GM23248 (cell line): ENCODE measurements at places on chromosomes 4 and X. TPM values are rescaled to one million over a fixed set of nuclear protein-coding genes. Genes with fewer than 3 reads are reported as not detected.

Gene PLP1
- 0.22 and 0.76 TPM in 2 replicates for total RNA-seq

Gene ZDHHC9
- total RNA-seq = 27.5 and 33.5 TPM in 2 replicates

Gene GUF1
- 12.3 and 18.2 TPM in 2 replicates for total RNA-seq

Gene SPANXN4
- not detected in 2 replicates for total RNA-seq

Gene AFAP1
- 103 and 152 TPM in 2 replicates for total RNA-seq

Gene DTHD1
- not detected in 2 replicates for total RNA-seq

Gene PNMA6F
- total RNA-seq = not detected in 2 replicates

Gene BGN
- total RNA-seq = 115 and 129 TPM in 2 replicates

Gene UGT2A3
- total RNA-seq = not detected in 2 replicates

Gene GAB1
- 6.3 and 7.1 TPM in 2 replicates for total RNA-seq

Gene FAM241A
- total RNA-seq = 4.2 and 5.2 TPM in 2 replicates

Gene GPRIN3
- total RNA-seq = not detected in 2 replicates

Gene ADH7
- not detected in 2 replicates for total RNA-seq

Gene CT45A5
- not detected in 2 replicates for total RNA-seq

Gene TLR6
- 0.76 and 3.4 TPM in 2 replicates for total RNA-seq

Gene TMPRSS11F
- not detected in 2 replicates for total RNA-seq

Gene DEFB131A
- not detected in 2 replicates for total RNA-seq

Gene FRMD7
- total RNA-seq = 0.11 TPM in 1 of 2 replicates, not detected in the other

Gene MAGEE1
- total RNA-seq = 0.86 and 1.1 TPM in 2 replicates

Gene MAEA
- 53.4 and 85.0 TPM in 2 replicates for total RNA-seq

Gene TMEM31
- not detected in 2 replicates for total RNA-seq

Gene PPEF2
- not detected in 2 replicates for total RNA-seq

Gene P2RY4
- total RNA-seq = not detected in 2 replicates

Gene VCX3A
- not detected in 2 replicates for total RNA-seq

Gene HPGDS
- not detected in 2 replicates for total RNA-seq

Gene PRKG2
- total RNA-seq = 4.6 and 7.3 TPM in 2 replicates

Gene P2RY8
- not detected in 2 replicates for total RNA-seq

Gene NIPAL1
- 3.7 TPM in 1 of 2 replicates, not detected in the other for total RNA-seq

Gene OTUD6A
- not detected in 2 replicates for total RNA-seq

Gene TLR10
- total RNA-seq = not detected in 2 replicates

Gene GLRA3
- total RNA-seq = not detected in 2 replicates

Gene HSFX2
- total RNA-seq = 0.43 TPM in 1 of 2 replicates, not detected in the other

Gene TIGD4
- 0.11 and 0.51 TPM in 2 replicates for total RNA-seq

Gene USP17L15
- not detected in 2 replicates for total RNA-seq

Gene HS3ST1
- total RNA-seq = not detected in 2 replicates

Gene ITGB1BP2
- total RNA-seq = 0.22 and 0.25 TPM in 2 replicates

Gene NKX6-1
- 0.11 TPM in 1 of 2 replicates, not detected in the other for total RNA-seq

Gene FATE1
- not detected in 2 replicates for total RNA-seq

Gene SLC4A4
- 8.1 and 11.5 TPM in 2 replicates for total RNA-seq

Gene RADX
- total RNA-seq = 1.3 and 2.1 TPM in 2 replicates

Gene GABRB1
- not detected in 2 replicates for total RNA-seq

Gene RASL11B
- not detected in 2 replicates for total RNA-seq
